Renal cortical epithelial cell (primary cell): ENCODE measurements at places on chromosomes 11 and 22. TPM values are rescaled to one million over a fixed set of nuclear protein-coding genes. Genes with fewer than 3 reads are reported as not detected.

DNA sequence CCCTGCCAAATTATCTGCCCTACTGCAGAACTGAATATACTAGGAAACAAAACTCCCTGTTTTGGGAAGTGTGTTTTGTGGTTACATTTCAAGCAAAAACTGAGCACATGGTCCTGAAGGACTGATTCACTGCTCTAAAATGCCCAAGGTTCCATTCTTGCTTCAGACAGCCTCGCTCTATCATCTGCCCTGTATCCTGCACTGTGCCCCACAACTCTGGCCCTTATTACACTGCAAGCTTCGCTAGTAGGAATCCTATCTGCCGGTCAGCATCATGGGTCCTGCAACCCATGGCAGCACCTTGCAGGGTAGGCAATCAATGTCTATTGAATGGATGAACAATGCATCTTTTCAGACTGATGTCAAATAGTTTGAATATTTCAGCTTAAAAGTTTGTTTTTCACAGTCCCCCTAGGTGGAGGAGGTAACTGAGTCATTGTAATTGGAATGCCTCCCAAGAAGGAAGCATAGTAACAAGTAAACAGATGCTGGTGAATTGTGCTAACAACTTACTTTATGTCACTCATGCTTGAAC is 21.3 kb downstream of the LAYN start:
- DNase-seq = peak; percentile 94

Gene CREB3L1
- total RNA-seq = 2.1 and 6.7 TPM in 2 replicates

DNA sequence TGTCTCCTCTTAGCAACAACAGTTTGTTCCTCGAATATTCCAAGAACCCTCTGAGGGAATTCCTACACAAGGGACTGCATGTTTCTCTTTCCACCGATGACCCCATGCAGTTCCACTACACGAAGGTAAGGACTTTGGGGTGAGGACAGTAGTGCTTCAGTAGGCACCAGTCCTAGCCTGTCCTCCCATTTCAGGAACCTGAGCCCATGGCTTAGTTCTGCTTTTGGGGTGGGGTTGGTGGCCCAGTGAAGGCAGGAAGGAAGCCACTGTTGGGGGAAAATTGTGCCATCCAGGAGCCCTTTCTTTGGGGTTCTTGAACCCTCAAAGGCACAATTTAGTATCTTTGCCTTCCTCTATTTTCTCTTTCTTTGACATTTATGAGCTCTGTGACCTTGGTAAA is 38.2 kb downstream of the RNF141 start:
- DNase-seq = no peak

- DNase-seq = peak; percentile 76
These were observed 3.2 kb downstream of the DGAT2 start for GRCh38 chr11:75771646-75772410.

Gene LMNTD2
- 0.69 and 1.7 TPM in 2 replicates for total RNA-seq

Gene LMO1
- 0.40 TPM in 1 of 2 replicates, not detected in the other for total RNA-seq

DNA sequence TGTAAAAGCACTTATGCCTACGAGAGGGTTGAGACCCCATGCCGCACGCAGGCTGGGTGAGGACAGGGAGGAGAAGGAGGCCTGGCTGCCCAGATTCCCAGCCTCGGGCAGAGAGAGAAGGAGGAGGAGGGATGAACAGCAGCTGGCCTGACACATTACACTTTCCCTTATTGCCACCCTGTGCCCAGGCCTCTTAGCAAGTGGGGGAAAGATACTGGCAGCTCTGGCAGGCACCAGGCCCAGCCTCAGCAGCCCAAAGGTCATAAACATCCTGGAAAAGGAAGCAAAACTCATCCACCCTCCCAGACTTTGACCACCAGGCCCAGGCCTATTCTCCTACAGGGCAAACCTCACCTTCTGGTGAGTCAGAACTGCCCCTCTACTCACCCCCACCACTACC is 4.7 kb downstream of the PLAAT3 start:
- DNase-seq = peak; percentile 40

Gene IGSF9B
- 2.0 TPM in 1 of 2 replicates, not detected in the other for total RNA-seq

Gene ACRV1
- total RNA-seq = not detected in 2 replicates

DNA sequence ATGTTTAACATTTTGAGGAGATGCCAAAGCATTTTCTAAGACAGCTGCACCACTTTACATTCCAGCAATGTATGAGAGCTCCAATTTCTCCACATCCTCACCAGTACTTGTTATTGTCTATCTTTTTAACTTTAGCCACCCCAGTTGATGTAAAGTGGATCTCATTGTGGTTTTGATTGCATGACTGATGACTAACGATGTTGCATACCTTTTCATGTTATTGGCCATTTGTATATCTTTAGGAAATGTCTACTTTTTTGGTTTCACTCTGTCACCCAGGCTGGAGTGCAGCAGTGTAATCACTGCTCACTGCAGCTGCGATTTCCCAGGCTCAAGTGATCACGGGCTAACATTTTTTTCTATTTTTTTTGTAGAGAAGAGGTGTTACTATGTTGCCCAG is 8.9 kb downstream of the TTC28 start:
- no peak for DNase-seq
